Thyroid gland (tissue), 4 donors: ENCODE measurements at places on chromosomes 16 and 17. TPM values are rescaled to one million over a fixed set of nuclear protein-coding genes. Genes with fewer than 3 reads are reported as not detected.
A peak's percentile ranks its signal among the peaks of the same experiment; 100 is the strongest.

The CTRB1 gene
- total RNA-seq = not detected

The CCL14 gene
- 31.6 TPM for total RNA-seq

The C16orf87 gene
- 5.1 TPM for total RNA-seq

The KRTAP4-3 gene
- not detected for total RNA-seq

The RRAD gene
- 10.3 TPM for total RNA-seq

The TBX21 gene
- 0.73 TPM for total RNA-seq

The HBQ1 gene
- not detected for total RNA-seq

The SNF8 gene
- 150 TPM for total RNA-seq

DNA sequence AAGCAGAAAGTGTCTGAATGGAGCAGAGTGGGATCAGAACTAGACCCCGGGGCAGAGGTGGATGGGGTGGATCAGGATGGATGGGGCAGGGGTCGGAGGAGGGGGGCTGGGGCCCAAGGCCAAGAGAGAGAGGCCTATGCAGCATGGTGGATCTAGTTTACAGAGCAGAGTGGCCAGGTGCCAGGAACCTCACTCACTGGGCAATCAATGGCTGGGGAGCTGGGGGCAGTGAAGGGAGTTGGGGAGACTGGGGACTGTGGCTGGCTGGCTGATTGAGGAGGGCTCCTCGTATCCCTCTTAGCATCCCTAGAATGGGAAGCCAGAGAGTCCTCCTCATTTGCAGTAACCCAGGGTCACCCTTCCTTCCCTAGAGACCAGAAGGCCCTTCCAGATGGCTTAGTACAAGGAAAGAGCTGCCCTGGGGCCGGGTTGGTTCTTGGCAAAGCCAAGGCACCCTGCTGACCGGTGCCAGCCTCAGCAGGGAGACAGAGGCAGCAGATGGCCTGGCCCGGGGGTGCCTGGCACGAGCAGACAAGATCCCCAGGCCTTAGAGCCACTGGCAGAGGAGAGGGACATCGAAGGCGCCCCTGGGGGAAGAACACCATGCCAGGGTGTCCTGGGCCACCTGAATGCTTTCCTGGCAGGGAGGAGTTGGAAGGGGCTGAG is 36.8 kb downstream of the SRCIN1 start:
- no peak for DNase-seq
- H3K36me3 ChIP-seq = no peaks in the 10 kb centered on the region
- H3K27me3 ChIP-seq = peaks cover 4% of the 10 kb centered on the region
- H3K4me3 ChIP-seq = no peak overlapping the region
- no peak overlapping the region for H3K27ac ChIP-seq
- H3K4me1 ChIP-seq = peaks cover 3% of the 10 kb centered on the region

DNA sequence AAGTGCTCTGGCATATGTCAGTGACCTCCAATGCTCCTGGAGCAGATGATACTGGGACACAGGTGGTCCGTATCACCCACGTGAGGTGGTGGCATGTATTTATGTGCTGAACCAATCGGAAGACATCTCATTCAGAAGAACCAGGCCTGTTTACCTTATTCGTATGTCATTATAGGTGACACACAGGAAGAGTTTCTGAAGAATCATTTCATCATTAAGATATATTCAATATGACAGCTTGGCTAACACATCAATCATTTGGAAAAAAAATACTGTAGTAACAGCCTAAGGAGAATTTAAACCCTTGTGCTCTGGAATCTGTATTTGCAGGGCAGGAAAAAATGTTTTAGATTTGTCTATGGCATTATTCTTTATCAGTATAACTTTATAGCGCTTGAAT is 44.6 kb downstream of the RBFOX1 start:
- no peaks in the 10 kb centered on the region for H3K27me3 ChIP-seq
- DNase-seq = no peak
- no peak overlapping the region for H3K27ac ChIP-seq
- no peak overlapping the region for H3K4me3 ChIP-seq
- H3K36me3 ChIP-seq = no peaks in the 10 kb centered on the region

DNA sequence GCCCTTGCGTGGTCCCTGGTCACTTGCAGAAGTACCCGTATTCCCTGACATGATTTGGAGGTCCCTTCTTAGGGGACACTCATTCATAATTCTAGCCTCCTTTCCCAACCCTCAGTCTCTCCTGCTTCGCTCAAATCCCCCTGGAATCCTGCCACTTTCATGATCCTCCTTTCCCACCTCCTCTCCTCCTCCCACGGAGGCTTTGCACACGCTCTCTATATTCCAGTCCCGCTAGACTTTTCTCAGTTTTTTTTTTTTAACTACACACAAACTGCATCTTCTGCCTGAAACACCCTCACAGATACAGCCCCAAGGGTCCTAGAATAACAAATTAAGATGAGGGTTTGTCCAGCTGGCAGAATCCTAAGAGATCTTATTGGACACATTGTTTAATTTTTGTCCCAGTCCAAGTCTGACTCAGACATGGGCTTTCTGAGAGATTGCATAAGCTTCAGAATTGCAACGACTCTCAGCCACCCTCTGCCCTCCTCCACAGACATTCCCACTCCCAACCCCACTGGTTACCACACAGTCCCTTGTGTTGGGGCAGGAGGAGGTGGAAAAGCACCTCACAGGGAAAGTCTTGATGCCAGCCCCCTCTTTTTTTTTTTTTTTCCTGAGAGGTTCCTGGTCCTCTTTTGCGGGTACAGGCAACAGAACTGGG is 739.5 kb upstream of the EEF2KMT start:
- H3K4me3 ChIP-seq = no peak overlapping the region
- H3K27me3 ChIP-seq = no peaks in the 10 kb centered on the region
- H3K36me3 ChIP-seq = no peaks in the 10 kb centered on the region

GRCh38 chr17:1486802-1487695 is 5.4 kb downstream of the MYO1C start:
- H3K4me1 ChIP-seq = peaks cover 41% of the 10 kb centered on the region
- H3K27me3 ChIP-seq = no peaks in the 10 kb centered on the region
- H3K36me3 ChIP-seq = peaks cover 11% of the 10 kb centered on the region
- peak; percentile 86 for DNase-seq
- H3K4me3 ChIP-seq = no peak overlapping the region

DNA sequence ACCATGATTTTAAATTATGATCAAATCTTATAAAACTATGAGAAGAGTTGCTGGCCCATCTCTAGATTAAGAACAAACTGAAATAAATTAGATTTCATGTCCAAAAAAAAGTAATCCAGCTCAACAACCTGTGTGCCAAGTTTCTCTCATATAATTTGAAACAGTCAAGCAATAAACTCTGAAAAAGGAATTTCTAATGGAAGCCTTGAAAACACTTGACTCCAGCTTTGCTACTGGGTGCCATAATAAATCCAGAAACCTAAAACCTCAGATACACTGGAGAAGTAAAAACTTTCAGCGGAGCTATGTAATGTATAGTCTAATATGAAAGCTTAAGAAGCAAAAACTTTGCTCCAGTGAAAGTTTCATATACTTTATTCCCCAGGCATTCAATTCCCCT is 25.5 kb downstream of the RPGRIP1L start:
- H3K4me1 ChIP-seq = no peaks in the 10 kb centered on the region
- no peak overlapping the region for H3K4me3 ChIP-seq
- H3K36me3 ChIP-seq = no peaks in the 10 kb centered on the region
- H3K27ac ChIP-seq = no peak overlapping the region
- no peaks in the 10 kb centered on the region for H3K27me3 ChIP-seq

DNA sequence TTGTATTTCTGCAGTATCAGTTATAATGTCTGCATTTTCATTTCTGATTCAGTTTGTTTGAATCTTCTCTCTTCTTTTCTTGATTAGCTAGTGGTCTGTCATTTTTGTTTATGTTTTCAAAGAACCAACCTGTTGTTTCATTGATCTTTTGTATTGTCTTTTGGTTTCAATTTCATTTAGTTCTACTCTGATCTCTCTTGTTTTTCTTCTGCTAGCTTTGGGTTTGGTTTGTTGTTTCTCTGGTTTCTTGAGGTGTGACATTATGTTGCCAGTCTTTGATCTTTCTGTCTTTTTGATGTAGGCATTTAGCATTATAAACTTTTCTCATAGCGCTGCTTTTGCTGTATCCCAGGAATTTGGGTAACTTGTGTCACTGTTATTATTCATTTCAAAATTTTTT is 107.2 kb downstream of the PHKB start:
- no peak overlapping the region for H3K27ac ChIP-seq
- no peaks in the 10 kb centered on the region for H3K4me1 ChIP-seq
- no peaks in the 10 kb centered on the region for H3K36me3 ChIP-seq
- DNase-seq = no peak

DNA sequence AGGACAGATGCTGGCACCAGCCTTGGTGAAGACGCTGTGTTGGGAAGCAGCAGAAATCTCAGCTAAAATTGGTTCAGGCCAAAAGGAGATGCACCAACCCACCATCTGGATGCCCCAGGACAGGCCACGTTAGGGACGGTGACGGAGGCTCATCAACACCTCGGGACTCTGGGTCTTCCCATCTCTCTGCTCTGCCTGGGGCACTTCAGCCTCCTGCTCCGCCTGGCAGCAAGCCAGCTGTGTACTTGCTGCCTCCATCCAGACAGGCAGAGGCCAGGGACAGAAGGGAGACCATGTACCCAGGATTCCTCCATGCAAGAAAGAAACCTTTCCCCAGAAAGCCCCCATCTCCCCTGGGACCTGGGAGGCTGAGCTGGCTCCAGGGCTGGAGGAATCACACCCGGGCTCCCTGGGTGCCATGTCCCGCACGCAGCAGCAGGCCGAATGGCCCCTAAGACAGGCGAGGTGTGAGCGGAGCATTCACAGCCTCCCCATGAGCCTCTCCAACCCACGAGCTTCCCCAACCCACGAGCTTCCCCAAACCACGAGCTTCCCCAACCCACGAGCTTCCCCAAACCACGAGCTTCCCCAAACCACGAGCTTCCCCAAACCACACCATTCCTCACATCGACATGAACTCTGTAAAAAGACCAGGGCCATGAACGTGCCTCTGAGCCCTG is 274.5 kb downstream of the C16orf95 start:
- H3K36me3 ChIP-seq = no peaks in the 10 kb centered on the region
- H3K4me3 ChIP-seq = no peak overlapping the region
- no peak for DNase-seq
- H3K27ac ChIP-seq = no peak overlapping the region
- H3K4me1 ChIP-seq = no peaks in the 10 kb centered on the region

GRCh38 chr16:88323546-88324330 is 59.0 kb upstream of the ZNF469 start:
- H3K4me3 ChIP-seq = no peak overlapping the region
- H3K27ac ChIP-seq = no peak overlapping the region
- H3K4me1 ChIP-seq = no peaks in the 10 kb centered on the region
- no peaks in the 10 kb centered on the region for H3K36me3 ChIP-seq

- H3K27ac ChIP-seq = no peak overlapping the region
- H3K4me3 ChIP-seq = no peak overlapping the region
- no peaks in the 10 kb centered on the region for H3K4me1 ChIP-seq
- no peaks in the 10 kb centered on the region for H3K36me3 ChIP-seq
Observed at GRCh38 chr17:43143201-43143600, 18.0 kb upstream of the BRCA1 start.

DNA sequence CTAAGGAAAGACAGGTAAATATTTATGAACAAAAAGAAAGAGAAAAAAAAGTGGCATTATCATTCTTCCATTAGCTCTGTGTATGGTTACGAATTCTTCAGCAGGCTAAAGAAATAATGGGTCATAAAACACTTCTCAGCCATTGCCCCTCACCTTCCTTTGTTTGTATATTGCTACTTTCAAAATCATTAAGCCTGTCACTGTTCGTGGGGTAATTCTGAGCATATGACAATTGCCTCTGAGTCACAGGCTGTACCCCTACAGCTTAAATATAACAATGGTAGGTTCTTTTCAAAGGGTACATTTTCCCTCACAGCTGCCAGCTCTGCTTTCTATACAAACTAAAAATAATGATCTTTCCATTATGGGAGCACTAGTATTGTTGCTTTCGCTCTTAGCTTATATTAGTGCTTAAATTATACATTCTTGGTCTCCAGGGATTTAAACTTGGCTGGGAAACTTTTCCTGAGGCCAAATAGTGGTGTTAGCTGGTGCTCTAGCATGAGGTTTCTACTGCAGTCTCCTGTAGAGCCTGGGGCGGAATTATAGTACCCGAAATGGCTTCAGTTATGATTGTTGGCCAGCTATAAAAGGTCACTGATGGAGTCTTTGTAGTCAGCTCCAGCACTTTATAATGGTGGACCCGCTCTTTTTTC is 74.7 kb upstream of the CDH11 start:
- DNase-seq = no peak
- H3K27ac ChIP-seq = no peak overlapping the region
- no peaks in the 10 kb centered on the region for H3K27me3 ChIP-seq
- no peaks in the 10 kb centered on the region for H3K36me3 ChIP-seq
- H3K4me3 ChIP-seq = no peak overlapping the region

- no peak for DNase-seq
- H3K27me3 ChIP-seq = no peaks in the 10 kb centered on the region
- H3K4me3 ChIP-seq = no peak overlapping the region
- peaks cover 41% of the 10 kb centered on the region for H3K36me3 ChIP-seq
- H3K27ac ChIP-seq = no peak overlapping the region
Observed at GRCh38 chr16:4685776-4686496, 7.4 kb upstream of the NUDT16L1 start.

GRCh38 chr16:12148120-12148519 is 171.6 kb downstream of the SNX29 start:
- H3K4me1 ChIP-seq = no peaks in the 10 kb centered on the region
- H3K27me3 ChIP-seq = no peaks in the 10 kb centered on the region
- no peak for DNase-seq
- no peak overlapping the region for H3K4me3 ChIP-seq
- no peaks in the 10 kb centered on the region for H3K36me3 ChIP-seq
- no peak overlapping the region for H3K27ac ChIP-seq

DNA sequence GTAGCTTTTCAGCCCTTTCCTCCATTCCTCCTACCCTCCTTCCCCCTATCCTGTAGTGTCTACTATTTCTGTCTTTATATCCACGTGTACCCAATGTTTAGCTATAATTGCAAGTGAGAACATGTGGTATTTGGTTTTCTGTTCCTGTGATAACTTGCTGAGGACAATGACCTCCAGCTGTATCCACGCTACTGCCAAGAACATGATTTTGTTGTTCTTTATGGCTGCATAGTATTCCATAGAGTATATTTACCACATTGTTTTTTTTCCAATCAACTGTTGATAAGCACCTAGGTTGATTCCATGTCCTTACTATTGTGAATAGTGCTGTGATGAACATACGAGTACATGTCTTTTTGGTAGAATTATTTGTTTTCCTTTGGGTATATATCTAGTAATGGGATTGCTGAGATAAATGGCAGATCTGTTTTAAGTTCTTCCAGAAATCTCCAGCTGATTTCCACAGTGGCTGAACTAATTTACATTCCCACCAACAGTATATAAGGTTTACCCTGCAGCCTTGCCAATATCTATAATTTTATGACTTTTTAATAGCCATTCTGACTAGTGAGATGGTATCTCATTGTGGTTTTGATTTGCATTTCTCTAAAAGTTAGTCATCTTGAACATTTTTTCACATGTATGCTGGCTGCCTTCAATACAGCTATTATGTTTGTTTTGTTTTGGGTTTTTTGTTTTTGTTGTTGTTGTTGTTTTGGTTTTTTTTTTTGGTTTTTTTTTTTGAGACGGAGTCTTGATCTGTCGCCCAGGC is 10.9 kb upstream of the COPRS start:
- no peak for DNase-seq
- H3K4me3 ChIP-seq = no peak overlapping the region
- H3K27me3 ChIP-seq = no peaks in the 10 kb centered on the region
